ENCODE measurements at places on chromosomes 1 and 21.

DNA sequence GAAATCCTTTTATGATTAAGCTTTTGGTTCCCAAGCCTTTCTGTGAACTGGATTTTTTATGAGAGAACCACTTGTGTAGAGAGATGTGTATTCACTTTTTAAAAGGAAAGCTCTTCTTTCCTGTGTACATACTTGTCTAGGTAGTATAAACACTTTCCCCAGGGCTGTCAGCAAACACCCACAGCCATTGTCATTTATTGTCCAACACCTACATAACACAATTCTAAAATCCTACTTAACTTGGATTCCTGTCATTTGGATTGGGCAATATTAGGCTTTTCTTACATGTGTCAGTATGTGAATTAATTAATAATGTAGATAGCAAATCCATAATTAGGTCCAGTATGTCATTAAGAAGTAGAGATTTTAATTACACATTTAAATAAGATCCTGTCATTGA lies 12.3 kb downstream of the DDX20 start:
- no peak for DNase-seq

DNA sequence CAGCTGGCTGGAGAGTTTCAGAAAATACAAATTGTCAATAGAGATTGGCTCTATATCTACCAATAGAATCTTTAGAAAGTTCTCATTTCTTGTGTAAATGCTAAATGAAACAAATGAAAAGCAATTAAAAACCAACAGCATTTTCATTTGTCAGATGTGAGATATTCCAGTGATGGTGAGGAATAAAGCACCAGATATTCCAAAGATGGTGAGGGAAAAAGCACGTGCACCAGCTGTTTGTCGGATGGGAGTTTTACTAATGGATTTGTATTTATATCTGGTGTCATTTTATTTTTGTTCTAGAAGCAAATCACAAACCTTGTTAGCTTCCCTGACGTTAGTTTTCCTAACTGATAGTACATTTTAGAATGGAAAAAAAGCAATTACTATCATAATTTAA lies 188.8 kb downstream of the PCP4 start:
- DNase-seq, result no peak

DNA sequence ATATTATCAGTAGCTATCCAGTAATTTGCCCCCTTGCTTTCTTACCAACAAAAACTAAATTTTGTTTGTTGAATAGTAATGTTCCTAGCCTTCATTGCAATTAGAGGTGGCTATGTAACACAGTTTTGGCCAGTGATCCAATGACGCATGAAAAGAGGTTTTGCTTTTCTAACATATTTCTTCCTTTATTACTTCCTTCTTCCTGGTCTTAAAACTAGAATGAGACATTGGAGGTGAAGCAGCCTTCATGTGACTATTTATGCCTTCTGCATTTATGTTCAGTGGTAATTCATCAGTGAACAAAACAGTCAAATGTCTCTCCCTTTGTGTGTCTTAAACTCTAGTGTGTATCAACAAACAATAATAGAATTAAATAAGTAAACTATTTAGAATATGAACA lies 35.5 kb downstream of the LRIF1 start:
- DNase-seq, result no peak

DNA sequence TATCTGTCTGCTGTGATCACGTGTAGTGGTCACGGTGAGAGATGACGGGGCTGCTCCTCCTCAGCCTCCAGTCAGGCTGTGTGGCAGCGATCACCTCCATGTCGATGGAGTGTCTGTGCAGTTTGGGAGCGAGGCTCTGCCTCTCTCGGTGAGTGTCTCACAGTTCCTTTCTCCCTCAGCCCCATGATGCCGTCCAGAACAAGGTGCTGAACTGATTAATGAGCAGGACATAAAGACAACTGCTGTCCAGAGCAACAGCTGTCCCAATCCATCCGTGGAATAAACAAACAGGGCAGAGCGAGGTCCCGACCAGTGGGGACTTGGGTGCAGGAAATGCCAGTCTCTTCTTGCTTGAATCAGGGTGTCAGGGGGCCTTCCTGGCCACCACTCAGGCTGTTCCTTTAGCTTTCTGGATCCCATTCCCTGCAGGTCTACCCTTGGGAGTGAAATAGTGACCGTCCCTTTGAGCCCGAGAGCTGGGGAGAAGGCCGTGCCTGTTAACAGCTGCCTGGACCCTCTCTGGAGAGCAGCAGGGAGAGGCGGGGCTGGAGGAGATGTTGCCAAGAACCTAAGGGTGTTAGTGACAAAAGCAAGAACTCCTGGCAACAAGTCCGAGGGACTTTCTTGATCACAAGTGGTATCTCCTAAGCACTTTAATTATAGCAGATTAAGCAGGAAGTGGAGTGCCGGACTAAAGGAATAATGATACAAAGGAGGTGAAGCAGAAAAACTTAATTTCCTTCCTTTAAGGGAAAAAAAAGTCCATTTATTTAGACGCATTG lies 443.9 kb downstream of the KIF26B start:
- DNase-seq, result no peak

- DNase-seq, result no peak
Measured at GRCh38 chr1:67719329-67720196, 34.6 kb downstream of the GADD45A start.

DNA sequence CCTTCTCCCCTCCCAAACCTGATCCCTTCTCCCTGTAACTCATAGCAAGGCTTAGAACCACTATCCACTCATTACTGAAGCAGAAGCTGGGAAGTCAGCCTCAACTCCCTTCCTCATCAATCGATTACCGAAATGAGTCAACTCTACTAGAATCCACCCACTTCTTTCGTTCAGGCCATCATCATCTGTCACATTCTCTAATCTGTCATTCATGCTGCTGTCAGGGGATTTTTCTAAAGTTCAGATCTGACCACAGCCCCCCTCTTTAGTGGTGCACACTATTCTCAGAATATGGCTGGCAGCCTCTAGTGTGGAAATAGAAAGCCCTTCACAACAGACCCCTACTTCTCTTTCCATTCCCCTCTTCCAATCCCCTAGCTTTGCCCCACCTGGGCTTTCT lies 5.1 kb downstream of the NT5C1A start:
- no peak for DNase-seq

DNA sequence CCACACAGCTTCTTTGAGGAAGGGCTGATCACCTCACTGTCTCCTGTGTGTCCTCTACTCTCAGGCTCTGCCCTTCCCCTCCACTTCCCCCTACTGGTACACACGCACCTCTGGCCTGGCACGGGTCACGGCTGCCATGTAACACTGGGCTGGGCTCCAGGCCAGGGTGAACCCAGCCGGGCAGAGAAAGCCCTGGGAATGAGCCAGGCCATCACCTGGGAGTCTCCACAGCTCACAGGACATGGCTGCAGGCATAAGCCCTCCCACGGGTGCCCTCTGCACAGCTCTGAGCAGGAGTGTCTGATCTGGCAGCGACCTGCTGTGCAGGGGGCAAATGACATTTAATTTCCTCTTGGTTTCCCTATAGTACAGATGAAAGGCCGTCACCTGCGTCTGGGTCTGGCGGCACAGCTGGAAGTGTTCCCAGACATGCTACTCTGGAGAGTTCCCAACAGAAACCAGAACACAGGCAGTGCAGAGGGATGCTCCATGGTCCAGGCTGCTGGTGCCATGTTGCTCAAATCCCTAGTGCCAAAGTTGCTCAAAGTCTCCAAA lies 61.2 kb downstream of the ERI3 start:
- no peak for DNase-seq

DNA sequence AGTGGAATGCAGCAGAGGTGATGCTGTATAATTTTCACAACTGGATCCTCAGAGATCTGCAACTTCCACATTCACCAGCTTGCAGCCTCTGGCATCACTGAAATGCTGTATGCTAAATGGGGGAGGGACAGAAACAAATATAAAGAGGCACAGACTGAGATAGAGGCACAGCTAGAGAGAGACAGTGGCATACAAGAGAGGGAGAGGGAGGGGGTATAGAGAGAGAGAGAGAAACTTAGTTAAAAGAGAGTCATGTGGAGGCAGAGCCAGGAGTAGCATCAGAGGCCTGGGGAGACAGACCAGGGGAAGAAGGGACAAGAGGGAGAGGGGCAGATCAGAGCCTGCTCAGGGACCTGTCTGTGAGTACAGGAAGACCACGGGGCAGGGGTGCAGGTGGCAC lies 84.5 kb upstream of the GRIK3 start:
- DNase-seq, result no peak

DNA sequence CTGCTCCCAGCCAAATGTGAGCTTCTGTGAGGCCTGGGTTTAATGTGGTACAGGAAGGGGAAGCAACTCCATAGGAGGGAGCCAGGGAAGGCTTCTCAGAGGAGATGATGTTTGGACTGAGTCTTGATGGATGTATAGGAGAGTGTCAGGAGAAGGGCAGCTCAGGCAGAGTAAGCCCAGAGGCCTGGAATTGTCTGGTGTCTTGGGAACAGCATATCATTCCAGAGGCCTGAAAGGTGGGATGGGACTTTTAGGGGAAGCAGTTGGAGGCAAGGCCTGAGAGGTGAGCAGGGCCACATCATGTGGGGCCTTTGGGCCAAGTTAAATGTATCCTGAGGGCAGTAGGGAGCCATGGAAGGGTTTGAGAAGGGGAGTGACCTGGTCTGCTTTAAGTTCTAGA lies 148.6 kb upstream of the WNT4 start:
- DNase-seq, result no peak

- DNase-seq, result no peak
Measured at GRCh38 chr1:54814571-54814970, 13.4 kb upstream of the TTC22 start.

GRCh38 chr1:200771625-200772555 lies 33.2 kb downstream of the CAMSAP2 start:
- no peak for DNase-seq

GRCh38 chr1:221778535-221779142 lies 36.8 kb upstream of the DUSP10 start:
- DNase-seq, result no peak
